ENCODE measurements at places on chromosomes 6 and 20.

GRCh38 chr6:164477101-164477500, 832.3 kb downstream of the C6orf118 start:
- DNase-seq, result no peak

GRCh38 chr6:37354526-37355384, 972 bp downstream of the RNF8 start:
- DNase-seq, result peak; percentile 38

- DNase-seq, result no peak
Observed at GRCh38 chr20:48556956-48557355, 270.8 kb downstream of the PREX1 start.

GRCh38 chr6:14366872-14367271, 249.3 kb downstream of the CD83 start:
- no peak for DNase-seq

DNA sequence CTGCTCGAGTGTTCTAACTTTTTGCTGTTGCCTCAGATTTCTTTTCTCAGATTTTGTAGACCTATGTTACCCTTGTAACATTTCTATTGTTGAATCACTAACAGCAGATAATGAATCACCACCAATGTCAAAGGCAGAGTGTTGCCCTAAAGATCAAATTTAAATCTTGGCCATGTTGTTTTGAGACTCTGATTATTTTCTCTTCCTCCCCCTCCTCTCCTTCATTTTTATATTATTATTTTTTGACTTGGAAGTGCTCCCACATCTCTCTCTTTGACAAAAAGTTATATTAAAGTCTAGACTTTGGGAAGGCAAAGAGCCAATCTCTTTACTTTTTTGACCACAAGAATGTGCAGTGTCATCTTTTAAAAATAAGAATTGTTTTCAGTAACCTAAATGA, 422.7 kb downstream of the NKAIN2 start:
- no peak for DNase-seq

GRCh38 chr6:3081960-3082359, 13.7 kb downstream of the RIPK1 start:
- DNase-seq, result no peak

- DNase-seq, result no peak
Observed at GRCh38 chr6:142819603-142820337, 125.2 kb downstream of the HIVEP2 start.

DNA sequence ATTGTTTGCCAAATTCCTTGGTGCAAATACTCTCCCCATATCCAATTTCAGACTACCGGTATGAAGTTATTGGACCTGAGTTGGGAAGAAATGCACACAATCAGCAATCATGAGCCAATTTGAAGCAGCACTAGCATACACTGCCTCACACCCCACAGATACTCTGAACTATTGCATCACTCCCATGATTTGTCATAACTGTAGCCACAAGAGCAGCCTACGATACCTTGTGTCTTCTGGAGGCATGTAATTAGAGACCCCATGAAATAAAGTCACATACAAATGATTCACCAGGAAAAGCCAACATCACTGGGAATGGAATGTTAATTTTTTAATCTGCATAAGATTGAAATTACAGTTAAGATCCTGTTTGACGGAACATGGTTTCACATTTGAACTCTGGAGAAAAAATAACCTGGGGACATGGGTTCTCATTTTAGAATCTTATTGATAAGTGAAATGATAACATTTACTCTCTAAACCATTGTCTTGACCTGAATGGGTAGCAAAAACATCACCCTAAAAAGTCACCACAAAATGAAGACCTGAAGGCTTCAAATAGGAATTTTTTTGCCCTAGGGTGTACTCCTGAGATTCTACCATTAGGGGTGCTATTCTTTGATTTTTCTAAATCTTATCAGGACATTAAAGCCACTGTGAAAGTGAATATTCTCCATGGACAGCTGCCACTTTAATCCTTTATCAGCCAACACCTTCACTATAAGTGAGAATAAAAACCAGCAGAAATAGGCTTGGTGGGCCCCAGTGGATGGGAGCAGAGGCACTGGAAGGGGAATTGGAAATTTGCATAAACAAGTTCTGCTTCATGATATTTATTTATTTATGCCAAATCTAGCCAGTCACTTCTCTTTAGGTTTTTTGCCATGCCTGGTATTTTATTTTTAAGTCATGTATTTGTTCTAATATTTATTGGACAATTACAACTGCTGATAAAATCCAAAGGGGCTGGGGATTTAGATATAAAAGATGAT, 34.5 kb upstream of the HBS1L start:
- DNase-seq, result no peak

DNA sequence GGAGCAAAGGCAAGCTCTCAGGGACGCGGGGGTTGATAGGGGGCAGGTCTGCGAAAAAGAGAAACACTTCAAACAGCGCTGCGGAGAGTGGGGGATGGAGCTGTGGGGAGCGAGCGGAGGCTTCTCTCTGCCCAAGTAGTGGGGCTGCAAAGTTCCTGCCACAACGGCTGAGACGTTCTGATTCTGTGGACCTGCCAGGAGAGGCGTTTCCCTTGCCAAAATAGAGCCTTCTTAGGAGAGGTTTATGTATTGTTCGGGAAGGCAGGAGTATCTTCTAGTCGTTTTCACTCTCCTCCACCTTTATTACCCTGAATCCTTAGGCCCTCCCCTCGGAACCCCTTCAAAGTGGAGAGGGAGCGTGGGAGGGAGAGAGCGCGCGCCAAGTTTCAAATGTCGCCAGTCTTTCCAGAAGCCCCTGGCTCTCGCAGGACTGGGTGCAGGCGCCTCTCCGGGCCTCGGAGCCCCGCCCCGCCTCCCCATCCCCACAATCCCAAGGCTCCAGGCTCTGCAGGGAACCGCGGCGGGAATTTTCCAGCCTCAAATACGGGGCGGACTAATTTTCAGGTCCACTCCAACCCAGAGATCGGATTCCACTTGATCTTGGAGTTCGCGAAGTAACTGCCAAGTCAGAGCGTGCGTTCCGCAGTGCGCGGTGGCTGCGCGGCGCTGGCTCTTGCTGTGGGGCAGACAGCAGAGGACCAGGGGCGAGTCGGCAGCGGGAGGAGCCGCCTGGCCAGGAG, 10.0 kb upstream of the POU3F2 start:
- DNase-seq, result no peak

- no peak for DNase-seq
Observed at GRCh38 chr6:82072751-82073150, 174.8 kb downstream of the IBTK start.

DNA sequence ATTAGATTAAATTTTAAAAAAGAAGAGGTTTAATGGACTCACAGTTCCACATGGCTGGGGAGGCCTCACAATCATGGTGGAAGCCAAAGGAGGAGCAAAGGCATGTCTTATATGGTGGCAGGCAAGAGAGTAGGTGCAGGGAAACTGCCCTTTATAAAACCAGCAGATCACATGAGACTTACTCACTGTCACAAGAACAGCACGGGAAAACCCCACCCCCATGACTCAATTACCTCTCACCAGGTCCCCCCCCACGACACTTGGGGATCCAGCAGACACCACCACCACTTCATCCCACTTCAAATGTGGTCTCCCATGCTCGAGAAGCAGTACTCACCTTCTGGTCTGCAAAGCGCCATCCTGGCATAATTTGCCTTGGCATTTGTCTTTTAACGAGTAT, 24.6 kb downstream of the MTFR2 start:
- no peak for DNase-seq

DNA sequence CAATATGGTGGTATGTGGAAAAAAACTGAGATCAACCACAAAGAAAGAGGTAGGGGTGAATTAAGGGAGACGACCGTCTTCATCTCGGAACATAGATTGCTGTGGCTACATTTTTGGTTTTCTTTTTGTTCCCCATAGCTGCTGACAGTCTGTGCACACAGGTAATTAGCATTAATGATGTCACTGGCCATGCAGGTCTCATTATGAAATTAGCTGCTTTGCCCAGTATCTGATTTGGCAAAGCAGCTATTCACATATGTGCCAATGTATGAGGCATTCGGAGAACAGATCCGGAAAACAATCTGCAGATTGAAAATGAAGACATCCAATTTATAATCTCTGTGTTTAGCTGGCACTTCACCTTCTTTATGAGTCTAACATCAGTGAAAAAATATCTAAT, 13.1 kb downstream of the NOX3 start:
- DNase-seq, result no peak

- no peak for DNase-seq
Observed at GRCh38 chr6:14440215-14440910, 322.8 kb downstream of the CD83 start.

- DNase-seq, result no peak
Observed at GRCh38 chr6:14739827-14740226, 506.0 kb upstream of the JARID2 start.

DNA sequence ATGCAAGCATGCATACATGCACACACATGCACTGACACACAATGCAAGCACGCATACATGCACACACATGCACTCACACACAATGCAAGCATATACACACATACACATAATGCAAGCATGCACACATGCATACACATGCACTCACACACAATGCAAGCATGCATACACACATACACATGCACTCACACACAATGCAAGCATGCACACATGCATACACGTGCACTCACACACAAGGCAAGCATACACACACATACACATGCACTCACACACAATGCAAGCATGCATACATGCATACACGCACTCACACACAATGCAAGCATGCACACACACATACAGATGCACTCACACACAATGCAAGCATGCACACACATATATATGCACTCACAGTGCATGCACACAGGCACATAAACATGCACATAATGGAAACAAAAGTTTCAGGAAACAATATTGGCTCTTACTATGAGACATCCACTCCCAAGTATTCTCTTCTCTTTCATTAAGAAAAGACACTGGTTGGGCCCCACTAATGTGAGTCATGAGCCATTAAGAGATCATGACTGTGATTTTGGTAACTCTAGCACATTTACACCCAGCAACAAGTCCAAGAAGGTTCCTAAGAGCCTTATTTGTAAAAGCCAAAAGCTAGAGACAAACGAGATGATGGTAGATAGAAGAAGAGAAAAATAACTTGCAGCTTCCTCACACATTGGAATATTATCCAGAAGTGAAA, 22.2 kb downstream of the APCDD1L start:
- DNase-seq, result no peak

DNA sequence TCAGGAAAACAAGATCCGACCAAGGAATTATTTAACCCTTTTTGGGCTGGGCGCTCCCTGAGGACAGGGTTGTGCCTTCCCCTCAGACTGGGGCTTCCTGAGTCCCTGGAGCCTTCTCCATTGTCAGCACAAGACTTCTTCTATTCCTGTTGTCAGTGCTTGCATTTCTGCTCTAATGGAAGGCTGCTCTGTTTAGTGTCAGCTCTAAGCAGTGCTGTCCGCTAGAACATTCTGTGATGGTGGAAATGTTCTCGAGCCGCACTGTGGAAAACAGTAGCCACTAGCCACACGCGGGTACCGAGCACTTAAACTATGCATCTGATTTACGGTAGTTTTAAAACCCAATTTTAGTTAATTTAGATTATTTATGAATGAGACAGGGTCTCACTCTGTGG, 64.0 kb downstream of the VEGFA start:
- DNase-seq, result no peak

- no peak for DNase-seq
Observed at GRCh38 chr6:157896932-157897331, 73.9 kb downstream of the SNX9 start.

GRCh38 chr6:4504700-4505099, 271.5 kb upstream of the CDYL start:
- no peak for DNase-seq

DNA sequence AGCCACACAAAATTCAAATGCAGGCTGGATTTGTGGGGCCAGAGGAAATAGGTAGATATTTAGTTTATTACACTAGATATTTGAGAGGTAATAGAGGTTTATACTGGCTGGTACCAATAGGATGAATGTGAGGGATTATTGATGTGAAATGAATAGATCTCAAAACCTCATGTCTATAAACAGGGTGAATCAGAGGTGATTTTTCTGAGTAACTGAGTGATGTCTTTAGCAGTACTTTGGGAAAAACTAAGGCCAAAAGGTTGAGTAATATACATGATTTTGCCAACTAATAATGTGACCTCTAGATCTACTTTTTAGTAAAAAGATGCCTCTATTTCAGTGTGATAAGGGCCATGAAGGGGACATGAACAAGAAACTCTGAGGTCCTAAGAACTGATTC, 86.8 kb downstream of the HAO1 start:
- no peak for DNase-seq

DNA sequence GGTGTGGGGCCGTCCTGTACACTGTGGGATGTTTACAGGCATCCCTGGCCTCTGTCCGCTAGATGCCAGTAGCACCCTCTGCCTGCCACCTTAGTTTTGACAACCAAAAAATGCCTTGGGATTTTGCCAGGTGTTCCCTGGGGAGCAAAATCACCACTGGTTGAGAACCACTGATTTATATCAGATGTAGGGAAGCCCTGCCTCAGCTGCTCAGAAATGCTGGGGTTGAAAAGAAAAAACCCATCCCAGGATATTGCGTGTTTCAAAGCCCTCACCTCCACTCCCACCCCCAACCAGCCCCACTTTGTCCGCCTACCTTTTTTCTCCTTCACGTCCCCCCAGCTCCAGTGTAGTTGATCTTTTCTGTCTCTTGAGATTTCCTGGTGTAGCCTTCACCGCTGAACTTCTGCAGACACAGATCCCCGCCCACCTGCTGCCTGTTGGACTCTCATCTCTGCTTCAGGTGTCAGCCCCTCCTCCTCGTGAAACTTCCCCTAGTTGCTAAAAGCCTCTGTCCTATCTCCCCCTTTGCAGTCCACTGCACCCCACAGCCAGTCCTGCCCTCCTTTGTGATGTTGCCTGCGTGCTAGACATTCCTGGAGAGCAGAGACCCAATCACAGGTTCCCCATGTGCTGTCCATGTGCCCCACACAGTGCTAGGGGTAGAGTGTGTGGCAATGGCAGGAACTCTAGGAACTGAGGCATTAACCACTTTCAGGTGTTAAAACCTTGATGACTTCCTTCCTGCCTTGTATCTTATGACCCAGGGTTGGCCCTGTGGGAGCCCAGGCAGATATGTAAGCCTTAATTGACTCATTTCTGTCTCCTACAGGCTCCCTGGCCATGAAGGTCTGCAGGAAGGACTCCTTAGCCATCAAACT, 98.9 kb downstream of the TBC1D7 start:
- DNase-seq, result no peak

DNA sequence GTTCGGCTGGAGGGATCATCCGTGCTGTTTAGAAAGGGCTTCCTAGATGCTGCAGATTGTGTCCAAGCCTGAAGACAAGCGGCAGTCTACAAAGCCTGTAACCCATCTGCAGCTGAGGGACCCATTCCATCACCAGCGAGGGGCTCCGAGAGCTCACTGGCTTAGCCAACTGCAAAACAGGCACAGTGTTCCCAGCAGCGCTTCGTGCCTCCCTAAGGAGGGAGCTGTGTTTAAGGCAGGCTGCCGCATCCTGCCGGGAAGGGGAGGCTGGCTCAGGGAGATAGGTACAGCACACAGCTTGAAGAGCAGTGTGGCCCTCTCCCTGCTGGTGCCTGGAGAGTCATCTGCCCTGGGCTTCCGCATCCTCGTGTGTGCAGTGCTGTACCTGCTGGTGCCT, 32.4 kb downstream of the DUSP22 start:
- DNase-seq, result no peak

Measured in left cardiac atrium (tissue), 4 donors.